ENCODE measurements at places on chromosomes 12 and 14.
A peak's percentile ranks its signal among the peaks of the same experiment; 100 is the strongest.

DNA sequence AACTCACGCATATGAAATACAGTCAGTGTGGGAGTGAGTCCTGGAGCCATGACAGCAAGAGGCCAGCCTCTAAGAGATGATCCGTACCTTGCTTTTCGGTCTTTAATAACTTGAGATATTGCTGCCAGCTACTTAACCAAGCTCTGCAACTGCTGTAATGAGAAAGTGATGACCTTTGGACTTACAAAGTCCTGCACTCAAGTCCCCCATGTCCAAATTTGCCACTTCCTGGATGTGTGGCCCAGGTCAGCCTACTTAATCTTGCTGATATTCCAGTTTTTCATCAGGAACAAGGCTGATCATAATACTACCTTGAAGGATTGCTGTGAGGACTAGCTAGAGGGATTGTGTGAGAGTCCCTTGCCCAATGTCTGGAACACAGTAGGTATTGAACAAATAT is 33.8 kb upstream of the DUSP6 start:
- no peak for DNase-seq

DNA sequence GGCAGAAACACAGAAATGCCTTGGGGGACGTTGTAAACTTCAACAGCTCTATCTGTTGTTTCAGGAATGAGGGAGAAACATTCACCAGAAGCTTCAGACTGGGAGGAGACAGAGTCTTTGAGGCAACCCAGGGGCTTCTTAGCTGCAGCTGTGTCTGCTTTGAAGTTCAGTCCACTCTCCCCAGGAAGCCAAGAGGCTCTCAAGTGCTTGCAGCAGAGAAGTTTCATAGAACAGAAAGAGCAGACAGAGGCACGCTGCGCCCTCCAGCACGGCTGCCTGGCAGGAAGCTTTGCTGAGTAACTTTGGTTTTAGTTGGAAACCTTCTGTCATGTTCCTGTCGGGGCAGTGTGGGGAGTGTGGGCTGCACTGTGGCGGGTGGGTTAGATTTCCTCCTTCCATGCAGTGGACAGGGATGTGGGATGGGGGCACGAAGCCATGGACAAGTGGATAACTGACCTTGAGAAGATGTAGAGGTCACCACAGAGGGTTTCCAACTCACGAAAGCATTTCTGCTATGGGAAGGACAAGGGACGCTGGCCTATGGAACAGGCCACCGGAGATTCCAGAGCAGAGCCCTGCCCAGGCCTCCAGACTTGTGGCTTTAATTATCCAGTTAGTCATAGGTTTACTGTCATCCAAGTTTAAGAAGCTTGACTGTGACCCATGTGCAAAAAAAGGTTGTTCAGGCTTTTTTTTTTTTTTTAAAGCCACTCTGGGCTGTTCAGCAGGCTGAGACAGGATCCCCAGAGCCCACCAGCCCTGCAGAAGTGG is 107.7 kb downstream of the ARF6 start:
- DNase-seq, result peak; percentile 51

GRCh38 chr12:4215229-4216186 is 58.1 kb upstream of the CCND2 start:
- no peak for DNase-seq

DNA sequence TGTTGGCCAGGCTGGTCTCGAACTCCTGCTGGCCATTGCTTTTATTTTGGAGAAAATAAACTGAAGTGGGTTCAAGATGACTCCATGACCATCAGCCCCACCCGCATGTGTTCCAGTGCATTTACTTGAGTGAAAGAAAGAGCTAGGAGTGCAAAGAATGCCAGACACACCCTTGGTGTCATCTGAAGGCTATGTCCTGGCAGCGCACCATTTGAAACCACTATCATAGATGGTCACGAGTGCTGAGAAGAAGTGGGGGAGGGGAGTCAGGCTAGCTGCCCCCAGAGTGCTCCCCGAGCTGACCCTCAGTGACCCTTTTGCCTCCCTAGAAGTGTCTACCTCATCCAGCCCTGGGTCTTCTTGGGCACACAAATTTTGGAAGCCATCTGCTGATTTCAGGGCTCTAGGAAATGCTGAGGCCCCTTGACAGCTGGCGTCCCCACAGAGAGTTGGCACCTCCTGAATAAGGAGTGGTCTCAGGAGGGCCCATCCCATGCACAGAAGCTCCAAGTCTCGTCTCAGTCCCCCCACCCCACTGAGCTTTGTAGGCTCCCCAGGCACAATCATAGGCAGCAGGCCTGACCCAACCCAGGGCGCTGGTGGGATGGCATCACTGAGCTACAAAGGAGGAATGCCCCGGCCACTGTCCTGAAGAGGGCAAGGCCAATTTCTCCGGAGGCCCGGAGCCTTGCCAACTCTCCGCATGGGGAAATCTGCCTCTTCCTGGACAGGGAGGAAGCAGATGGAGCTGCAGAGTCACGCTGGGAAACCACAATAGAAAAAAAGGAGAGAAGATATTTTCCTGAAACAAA is 28.0 kb downstream of the PXN start:
- no peak for DNase-seq

Data from stimulated activated CD8-positive, alpha-beta memory T cell treated with anti-CD3 and anti-CD28 coated beads, Interleukin-7, amount 100 ng/mL, for 1 hour (primary cell).